ENCODE measurements at places on chromosomes 3 and 15.

DNA sequence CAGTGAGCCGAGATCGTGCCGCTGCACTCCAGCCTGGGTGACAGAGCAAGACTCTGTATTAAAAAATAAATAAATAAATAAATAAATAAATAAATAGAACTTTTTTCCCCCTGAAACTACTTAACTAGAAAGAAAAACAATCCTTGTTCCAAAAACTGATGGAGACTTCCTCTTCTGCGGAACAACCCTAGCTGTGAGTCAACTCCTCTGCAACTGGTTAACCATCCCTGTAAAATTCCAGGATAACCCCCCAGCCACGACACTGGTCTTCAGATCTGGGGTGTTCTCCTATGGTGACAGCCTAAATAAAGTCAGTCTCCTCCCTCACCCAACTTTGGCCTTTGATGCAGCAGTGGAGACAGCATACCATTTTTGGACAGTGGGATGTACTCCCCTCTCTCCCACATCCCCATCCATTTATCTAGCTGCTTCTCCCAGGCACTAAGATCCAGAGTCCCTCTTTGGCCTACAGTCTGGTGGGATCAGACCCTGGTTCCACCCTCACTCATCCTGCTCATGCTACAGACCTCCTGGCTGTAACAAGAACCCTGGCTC, 352.6 kb downstream of the OCA2 start:
- no peak for DNase-seq

DNA sequence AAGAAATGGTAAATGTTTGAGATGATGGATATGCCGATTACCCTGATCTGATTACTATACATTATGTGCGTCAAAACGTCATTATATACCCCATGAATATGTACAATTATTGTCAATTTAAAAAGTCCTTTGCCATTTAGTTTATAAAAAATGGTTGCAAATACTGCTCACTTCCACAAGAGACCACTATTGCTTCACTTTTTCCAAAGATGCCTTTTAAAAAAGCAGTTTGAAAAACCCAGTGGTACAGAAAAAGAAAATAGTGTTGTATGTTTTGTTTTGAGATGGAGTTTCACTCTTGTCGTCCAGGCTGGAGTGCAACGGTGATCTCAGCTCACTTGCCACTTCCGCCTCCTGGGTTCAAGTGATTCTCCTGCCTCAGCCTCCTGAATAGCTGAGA, 39.3 kb downstream of the EDEM1 start:
- DNase-seq: peak; percentile 22

DNA sequence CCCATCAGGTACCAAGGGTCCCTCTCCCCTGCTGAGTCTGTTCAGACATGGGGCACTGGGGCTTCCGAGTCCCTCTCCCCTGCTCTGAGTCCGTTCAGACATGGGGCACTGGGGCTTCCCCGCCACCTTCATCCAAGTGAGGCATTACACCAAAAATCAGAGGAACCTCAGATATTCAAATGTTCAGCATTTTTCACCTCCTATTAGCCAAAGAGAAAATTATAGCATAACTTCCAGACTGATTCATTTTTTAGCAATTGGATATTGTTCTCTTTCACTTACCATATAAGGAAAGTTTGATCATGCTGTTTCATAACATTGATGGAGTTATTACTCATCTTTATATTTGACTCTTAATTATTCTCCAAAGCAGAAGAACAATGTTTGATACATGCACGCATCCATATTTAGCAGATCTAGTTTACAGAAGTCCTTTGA, 213.9 kb downstream of the MTHFS start:
- DNase-seq: peak; percentile 55

GRCh38 chr3:136712941-136713340, 39.2 kb downstream of the STAG1 start:
- DNase-seq: no peak

GRCh38 chr15:86857701-86858100, 778.0 kb downstream of the AGBL1 start:
- no peak for DNase-seq

DNA sequence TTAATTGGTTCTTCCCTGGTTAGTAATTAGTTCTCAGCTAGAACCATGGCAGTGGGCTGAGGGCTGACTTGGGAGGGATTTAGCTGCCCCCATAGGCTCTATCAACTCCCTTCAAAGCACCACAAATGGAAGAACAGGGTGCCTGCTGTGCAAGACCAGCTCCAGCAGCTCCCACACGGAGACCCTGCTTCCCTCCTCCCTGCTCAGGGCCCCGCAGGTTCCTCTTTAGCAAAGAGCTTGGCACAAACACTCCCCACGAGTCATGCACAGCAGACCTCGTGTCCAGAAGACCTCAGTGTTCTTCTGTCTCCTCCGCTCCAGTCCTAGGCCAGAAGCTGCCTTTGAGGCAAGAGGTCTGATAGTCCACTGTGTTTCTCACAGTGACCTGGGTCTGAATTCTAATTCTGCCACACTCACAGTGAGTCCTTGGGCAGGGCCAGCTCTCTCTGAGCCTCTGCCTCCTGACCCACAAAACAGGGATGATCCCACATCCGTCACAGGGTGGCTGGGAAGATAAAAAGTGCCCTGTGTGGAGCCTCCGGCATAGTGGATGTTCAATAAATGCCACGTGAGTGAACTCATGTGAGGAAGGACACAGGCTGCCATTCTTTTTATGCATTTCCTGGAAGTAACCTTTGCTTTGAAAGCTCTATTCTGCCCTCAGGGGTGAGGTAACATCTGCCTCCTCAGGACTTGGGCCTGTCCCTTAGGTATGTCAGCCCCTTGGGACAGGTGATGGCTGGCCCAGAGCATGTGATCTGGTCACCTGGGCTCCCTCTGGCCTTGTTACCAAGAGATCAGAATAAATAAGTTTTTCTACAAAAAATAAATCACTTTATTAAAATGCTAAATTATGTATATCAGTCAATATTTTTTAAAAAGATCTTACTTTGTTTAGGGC, 7.6 kb downstream of the RAB6B start:
- no peak for DNase-seq

- DNase-seq: peak; percentile 89
Observed at GRCh38 chr15:41207687-41208448, 22.7 kb downstream of the EXD1 start.

- no peak for DNase-seq
Observed at GRCh38 chr15:72112116-72112515, 5.8 kb downstream of the MYO9A start.

GRCh38 chr15:90463381-90463780, 66.3 kb upstream of the CRTC3 start:
- DNase-seq: peak; percentile 67
